ENCODE measurements at places on chromosomes 13 and 19.
A peak's percentile ranks its signal among the peaks of the same experiment; 100 is the strongest.

DNA sequence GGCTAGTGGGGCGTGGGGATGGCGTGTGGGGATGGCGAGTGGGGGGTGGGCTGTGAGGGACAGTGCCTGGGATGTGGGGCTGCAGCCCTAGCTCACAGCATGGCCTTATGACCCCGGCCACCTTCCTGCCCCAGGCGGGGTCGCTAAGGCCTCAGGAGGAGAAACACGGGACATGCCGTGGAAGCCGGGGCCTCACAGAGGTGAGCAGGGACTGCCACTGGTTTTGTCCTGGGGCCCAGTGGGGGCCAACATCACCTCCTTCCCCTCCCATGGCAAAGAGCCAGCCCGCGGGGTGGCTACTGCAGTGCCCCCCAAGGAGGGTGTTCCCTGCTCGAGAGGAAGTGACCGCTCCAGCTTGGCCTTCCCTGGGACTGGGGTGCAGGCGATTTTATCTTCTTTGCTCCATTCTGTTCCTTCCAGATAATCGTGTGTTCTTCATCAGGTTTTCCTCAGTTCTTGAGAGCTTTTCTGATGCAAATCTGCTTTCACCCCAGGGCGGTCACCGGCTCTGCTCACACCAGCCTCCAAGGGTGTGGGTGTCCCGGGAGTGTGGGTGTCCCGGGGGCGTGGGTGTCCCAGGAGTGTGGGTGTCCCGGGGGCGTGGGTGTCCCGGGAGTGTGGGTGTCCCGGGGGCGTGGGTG is 1.2 kb downstream of the F7 start:
- no peak for DNase-seq

DNA sequence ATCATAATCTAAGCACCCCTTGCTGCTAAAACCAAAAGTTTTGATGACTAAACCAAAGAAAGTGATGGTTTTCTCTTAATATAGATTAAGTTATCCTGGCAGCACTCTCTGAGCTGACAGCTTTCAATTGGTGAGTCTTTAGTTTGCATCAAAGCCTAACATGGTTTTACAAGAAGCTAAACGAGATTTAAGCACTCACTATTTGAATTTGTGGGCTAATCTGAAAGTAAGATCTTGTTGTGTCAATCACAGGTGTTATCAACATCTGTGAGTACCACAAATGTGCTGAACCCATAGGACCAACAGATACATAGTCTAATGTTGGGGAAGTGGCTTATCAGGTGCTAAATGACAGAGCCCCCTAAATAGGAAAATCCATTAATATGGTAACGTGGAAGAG is 223.9 kb downstream of the LHFPL6 start:
- DNase-seq: no peak

DNA sequence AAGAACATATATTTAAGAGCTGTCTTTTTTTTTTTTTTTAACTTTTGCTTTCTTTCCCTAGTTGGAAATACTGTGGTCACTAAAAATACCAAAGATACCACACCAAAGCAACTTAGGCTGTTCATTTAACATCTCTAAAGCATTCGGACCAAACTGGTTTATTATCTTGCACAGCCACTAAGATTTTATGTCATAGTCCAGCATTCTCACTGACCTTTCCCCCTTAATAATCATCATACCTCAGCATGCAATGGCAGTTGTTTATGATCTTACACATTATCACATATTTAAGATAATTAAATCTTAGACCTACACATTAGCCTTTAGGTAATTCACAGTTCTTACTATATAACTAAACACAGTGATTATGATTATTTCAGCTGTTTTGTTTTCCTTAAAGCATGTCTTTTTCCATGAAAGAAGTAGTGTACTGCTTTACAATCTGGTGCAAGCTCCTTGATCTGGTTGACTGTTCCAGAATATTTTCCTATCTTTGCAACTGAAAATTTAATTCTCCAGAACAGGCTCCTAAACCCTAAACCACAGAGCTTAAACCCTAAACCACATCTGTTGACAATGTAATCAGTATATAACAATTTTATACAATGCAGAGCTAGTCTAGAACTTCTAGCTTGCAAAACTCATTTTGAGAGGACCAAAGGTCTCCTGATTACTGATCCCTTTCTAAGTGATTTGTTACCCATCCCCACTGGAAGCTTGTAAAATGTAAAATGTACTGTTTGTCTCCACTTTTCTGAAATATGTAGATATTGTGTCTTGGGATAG is 74.2 kb downstream of the CDK8 start:
- no peak for DNase-seq

DNA sequence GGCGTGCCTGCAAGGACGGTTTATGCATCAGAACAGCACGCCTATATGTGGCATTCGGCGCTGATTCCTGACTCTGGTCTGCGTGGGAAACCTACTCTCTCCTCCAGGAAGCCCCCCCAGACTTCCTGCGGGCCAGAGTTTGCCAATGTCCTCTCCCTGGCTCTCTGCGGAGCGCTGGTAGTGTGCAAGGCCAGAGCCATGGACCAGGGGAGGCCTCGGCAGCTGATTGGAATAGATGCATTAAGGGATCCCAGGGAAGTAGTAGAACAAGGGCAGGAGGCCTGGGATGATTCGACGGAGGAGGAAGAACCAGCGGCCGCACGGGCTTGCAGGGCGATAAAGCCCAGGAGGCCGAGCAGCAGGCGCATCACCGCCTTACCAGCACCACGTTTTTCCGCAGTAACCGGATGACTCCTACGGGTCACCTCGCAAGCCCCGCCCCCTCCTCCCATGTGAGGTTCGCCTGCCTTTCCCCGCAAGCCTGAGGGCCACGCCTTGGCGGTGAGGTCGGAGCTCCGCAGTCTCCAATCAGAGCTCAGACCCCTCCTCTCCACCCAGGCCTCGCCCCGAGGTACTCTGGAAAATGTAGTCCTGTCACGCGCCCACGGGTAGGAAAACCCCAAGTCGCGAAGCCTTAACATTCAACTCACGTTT is 5.0 kb downstream of the CLEC11A start:
- peak; percentile 89 for DNase-seq

- DNase-seq: no peak
These were observed 894.4 kb upstream of the PCDH9 start for GRCh38 chr13:68124437-68125086.

GRCh38 chr13:32414580-32414979 is 13.3 kb downstream of the N4BP2L1 start:
- DNase-seq: no peak

DNA sequence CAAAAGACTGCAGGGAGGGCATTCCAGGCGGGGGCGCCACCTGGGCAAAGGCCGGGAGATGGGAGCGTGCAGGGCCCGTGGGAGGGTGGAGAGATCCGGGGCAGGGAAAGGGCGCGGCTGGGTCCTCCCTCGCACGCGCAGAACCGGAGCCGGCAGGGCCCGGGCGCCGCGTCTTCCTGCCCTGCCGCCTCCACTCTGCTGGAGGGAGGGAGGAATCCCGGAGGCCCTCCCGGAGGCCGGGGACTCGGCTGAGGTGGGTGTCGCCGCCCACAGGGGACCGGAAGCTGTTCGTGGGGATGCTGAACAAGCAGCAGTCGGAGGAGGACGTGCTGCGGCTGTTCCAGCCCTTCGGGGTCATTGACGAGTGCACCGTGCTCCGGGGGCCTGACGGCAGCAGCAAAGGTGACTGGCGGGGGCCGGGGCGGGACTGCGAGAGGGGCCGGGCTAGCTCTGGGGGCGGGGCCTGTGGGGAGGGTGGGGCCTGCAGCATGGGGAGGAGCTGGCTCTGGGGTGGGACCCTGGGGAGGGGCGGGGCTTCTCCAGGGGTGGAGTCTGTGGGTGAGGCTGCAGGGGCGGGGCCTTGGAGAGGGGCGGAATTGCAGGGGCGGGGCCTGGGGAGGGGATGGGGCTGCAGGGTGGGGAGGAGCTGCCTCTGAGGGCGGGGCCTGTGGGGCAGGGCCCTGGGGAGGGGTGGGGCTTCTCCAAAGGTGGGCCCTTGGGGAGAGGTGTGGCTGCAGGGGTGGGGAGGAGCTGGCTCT is 51.3 kb downstream of the CELF5 start:
- DNase-seq: peak; percentile 90

- no peak for DNase-seq
These were observed 3.0 kb downstream of the SMARCA4 start for GRCh38 chr19:10963865-10964264.

Measured in CD4-positive, alpha-beta T cell treated with Interferon gamma for 1 hour (primary cell).